ENCODE measurements at places on chromosomes 7 and 10.

DNA sequence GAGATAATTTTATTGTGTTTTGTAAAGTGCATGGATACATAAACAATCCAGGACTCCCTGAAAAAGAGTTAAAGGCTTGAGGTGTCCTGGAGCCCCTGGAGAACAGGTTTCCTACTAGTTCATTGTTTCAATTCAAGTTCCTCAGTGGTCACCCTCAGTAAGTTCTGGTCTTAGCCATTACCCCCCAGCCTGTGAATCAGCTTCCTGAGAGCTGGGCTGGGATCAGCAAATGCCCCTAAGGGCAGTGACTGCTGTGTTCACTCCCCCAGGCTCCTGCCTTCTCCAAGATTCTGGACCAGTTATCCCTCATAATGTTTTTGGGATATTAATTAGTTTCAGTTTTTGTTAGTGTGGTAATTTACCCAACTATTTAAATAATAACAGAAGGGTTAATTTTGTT, 151.6 kb upstream of the PRSS58 start:
- DNase-seq, result no peak

DNA sequence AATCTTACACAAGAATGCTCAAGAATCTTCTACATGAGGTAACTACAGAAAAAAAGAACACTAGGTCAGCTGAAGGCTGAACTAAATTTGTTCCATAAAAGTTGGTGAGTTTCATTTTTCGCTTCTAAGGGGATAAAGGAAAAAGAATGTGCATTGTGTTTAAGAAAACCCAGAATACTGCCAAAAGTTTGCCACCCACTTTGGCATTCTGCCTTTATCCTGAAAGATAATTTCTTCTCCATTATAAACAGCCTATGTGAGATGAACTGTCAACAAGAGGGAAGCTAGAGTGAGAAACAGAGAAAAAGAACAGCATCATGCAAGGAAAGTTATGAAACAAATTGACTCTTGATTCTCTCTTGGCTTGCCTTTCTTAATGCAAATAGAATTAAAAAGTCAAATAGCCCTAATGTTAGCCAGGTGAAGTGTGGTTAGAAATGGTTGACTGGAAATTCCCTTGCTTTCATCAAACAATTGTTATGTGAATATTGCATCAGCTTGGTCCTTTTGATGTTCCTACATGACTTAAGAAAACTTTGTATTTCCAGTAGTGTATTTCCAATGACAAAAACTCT, 25.8 kb downstream of the STEAP1 start:
- DNase-seq, result no peak

- no peak for DNase-seq
Measured at GRCh38 chr10:42988517-42989395, 88.1 kb upstream of the RET start.

- DNase-seq, result no peak
Measured at GRCh38 chr7:113764401-113765035, 154.3 kb downstream of the PPP1R3A start.

GRCh38 chr7:22588351-22588750, 88.4 kb upstream of the STEAP1B start:
- no peak for DNase-seq

DNA sequence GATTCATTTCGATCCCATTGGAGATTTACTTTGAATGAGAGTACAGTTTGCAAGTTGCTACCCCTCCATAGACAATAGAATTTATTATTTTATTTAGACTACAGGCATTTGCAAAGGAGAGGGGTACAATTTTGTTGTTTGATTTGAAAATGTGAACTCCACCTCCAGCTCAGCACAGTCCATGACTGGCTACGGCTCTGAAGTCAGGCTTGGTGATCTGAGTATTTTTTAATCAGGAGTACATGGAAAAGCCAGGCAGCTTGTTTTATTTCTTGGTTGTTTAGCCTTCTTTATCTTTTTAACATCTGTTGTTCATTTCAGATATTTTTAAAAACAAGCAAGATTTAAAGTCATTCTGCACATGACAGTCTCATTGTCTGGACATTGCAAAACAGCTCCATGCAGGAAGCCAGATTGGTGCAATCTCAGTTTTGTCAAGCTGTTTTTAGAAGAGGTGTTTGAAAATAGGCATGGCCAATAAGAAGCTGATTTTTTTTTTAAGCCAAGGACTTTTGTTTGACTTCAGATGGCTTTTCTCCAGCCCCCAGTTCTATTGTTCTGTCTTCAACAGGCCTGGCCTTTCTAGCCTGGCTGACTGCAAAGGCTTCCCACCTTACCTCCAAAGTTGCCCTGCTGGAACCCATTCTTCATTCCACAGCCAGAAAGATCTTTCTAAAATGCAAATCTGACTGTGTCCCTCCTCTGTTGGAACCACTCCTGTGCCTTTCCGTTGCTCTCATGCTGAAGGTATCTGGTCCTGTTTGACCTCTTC, 12.2 kb downstream of the PLXDC2 start:
- DNase-seq, result no peak

GRCh38 chr7:29254591-29254990, 60.0 kb downstream of the CHN2 start:
- DNase-seq, result no peak

GRCh38 chr10:126090911-126091728, 194.8 kb downstream of the FANK1 start:
- no peak for DNase-seq

DNA sequence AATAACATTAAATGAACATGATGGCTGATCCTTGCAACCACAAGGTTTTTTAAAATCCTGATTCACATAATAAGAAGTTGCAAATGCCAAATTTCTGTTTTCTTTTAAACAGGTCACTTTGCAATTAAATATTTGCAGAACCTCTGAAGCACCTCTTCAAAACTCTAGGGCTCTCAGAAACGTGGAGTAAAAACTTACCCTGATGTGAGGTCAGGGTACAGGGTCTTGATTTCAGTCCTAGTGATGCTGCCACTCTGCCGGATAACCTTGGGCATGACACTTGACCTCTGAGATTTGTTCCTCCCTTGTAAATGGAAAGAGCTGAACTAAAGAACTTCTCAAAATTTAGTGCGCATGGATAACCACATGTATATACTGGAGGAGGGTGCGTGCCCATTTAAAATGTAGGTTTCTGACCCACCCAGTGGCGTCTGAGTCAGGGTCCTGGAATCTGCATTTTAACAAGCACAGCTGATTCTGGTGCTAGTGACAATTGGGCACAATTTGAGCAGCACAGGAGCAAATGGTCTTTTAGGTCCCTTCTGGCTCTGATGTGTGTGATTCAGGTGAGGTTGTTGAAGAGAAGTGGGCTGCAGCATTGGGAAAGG, 35.5 kb upstream of the TNPO3 start:
- no peak for DNase-seq

GRCh38 chr10:53075469-53075868, 302.9 kb upstream of the MBL2 start:
- no peak for DNase-seq

DNA sequence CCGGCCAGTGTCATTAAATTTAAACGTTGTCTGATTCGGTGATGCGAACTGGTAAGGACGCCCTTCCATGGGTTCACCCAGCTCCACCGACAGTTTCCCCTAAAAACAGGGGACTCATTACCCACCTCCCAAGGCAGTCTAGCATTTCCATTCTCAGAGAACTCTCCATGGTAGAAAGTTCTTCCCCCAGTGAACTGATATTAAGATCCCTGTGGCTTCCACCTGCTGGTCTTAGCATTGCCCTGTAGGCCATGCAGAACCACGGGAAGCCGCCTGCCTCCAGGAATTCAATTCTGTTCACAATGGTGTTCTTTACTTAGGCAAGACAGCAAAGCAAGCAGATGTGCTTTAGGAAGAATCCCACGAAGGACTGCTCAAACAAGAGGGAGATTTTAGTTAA, 128.9 kb upstream of the NANOS1 start:
- no peak for DNase-seq

DNA sequence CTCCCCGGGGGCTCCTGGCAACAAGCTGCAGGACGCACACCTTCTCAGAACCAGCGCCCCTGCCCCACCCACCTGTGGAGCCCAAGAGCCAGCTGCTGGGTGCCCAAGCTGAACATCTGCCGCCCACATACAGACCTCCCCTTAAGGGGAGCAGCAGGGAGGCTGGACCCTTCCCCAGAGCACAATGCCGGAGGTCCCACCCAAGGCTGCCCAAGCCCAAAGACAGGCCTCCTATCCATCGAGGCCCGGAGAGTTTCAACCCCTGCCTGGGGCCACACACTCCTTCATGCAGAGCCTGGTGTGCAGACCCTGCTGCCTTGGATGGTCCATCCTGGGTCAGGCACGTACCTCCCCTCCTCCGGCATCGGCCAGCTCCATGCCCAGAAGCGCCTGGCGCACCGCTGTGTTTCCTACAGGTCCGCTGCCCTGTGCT, 48.7 kb downstream of the VIPR2 start:
- no peak for DNase-seq

DNA sequence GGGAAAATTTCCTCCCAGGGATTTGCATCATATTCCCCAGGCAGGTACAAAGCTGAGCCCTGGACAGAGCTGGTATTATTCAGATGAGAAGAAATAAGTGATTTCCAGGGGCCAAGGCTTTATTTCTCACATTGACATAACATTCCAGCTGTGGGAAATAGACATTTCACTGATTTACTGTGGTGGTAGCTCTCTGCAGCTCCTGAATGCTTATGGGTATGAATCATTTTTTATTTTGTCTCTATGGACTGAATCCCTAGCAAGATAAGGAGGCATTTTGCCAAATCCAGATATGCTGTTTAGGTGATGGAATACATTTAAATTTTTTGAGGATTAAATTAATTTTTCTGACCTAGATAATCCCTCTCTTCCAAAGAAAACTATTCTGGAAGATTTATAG, 97.9 kb downstream of the MTPN start:
- DNase-seq, result no peak

DNA sequence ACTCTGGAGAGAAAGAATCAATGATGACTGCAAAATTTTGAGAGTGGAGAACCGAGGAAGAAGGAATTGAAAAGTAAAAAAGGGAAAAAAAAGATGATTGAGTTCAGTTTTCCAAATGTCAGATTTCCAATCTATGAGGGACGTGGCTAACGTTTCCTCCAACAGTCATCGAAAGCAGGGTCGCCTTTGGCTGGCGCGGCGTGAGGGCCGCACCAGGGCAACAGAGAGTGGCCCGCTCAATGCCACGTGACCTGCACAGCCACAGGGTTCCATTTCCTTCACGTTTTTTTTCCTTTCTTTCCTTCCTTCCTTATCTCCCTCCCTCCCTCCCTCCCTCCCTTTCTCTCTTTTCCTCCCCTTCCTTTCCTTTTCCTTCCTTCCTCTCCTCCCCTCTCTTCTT, 101.9 kb downstream of the WDR37 start:
- DNase-seq, result no peak

DNA sequence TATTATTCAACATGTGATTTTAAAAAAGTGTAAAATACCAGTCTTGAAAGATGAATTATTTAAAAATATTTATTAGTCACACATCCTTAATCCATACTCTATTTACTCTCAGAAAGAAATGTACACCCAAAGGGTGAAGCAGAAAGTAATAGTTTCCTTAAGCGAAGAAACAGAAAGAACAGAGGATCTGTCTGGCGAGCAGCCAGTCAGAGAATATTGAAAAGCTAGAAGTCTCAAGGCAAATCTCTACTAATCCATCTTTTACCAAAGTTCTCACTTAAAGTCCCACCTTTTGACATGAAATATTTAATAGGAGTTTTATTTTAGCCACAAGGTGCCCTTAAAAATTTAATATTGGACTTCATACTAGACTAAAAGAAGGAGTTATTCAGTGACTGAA, 46.7 kb downstream of the MKX start:
- no peak for DNase-seq

DNA sequence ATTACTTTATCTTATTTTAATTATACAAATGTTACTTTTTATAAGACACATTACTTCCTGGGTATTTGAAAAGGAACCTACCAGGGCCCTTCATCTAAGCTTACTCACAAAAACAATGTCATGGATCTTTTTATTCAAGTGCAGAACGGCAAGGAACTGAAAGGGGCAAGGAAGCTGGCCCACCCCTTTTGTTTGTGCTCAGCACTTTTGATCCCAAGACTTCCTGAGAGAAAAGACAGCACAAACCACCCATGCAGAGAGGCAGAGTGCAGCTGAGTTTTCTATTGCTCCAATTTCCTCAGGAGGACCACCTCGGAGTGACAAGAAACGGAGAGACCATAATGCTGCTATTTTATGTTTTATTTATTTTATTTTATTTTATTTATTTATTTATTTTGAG, 232.0 kb upstream of the NRP1 start:
- DNase-seq, result no peak

GRCh38 chr10:133276100-133276434, 601 bp downstream of the ADAM8 start:
- no peak for DNase-seq

DNA sequence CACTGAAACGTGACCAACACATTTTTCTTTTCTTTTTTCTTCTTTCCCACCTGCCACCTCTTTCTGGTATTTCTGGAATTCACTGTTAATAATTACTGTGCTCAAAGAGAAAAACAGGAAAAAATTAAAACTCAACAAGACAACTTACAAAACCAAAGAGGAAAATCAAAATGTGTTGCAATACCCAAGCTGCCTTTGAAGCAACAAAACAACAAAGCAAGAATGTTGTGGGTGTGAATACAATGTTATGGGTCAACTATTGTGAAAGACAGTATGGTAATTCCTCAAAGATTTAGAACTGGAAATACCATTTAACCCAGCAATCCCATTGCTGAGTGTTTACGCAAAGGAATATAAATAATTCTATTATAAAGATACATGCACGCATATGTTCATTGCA, 415.1 kb downstream of the GFRA1 start:
- DNase-seq, result no peak

DNA sequence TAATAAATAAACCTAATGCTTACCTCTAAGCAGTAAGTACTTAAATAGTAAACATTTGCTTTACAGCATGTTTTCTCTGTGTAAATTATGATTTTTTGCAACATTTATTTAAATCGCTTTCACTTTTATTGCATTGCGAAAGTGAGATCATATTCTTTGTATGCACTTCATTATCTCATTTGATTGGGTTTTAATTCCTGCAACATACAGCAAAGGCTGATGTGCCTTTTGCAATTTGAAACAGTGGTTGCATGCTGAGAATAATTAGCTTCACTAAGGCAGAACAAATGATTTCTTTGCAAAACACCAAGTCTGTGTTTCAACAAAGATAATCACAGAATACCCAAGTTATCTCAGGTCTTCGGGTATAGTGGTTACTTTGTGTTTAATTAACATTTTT, 16.3 kb upstream of the THSD7A start:
- no peak for DNase-seq

DNA sequence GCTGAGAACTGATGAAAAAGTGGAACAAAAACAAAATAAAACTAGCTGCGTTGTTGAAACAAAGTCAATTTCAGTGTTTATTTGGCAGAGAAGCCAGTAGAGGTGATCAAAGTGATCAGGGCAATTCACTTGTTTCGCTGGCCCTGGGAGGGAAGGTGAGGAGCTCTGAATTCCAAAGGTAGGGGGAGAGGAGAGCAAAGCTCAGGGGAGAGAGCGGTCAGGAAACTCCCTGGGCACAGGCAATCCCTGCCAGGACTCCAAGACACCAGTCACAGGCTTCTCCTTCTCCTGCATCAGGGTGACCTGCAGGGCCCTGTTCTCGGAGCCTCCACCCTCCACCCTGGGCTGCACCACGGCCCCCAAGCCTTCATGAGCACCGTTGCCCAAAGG, 6.8 kb upstream of the KIAA1217 start:
- no peak for DNase-seq

- no peak for DNase-seq
Measured at GRCh38 chr7:135789956-135790355, 41.3 kb upstream of the FAM180A start.

- no peak for DNase-seq
Measured at GRCh38 chr7:70698219-70698832, 433.6 kb upstream of the GALNT17 start.

GRCh38 chr7:139811066-139811465, 18.0 kb upstream of the TBXAS1 start:
- DNase-seq, result no peak

Measured in nucleus accumbens (tissue), 56 donors.